Stimulated activated CD4-positive, alpha-beta T cell treated with anti-CD3 and anti-CD28 coated beads, Interleukin-4, amount 100 ng/mL, for 1 hour (primary cell): ENCODE measurements at places on chromosomes 1 and 21.
A peak's percentile ranks its signal among the peaks of the same experiment; 100 is the strongest.

- DNase-seq = no peak
Measured at GRCh38 chr1:102852613-102853012, 255.7 kb downstream of the COL11A1 start.

DNA sequence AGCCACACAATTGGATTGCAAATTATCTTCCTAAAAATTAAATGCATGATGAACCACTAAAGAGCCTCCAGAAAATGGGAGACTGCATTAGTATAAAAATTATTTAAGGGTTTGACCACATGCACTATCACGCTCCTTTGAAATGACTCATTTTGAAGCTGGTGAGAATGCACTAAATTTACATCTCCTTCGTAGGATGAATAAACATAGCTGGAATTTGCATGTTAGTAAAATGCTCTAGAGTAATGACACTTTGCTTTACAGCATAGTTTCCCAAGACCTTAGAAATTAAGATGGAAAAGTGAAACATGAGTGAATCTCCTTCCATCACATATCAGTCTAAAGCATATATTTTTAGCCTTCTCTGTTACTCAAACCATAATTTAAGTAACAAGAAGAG lies 2.4 kb downstream of the PLPPR4 start:
- no peak for DNase-seq

DNA sequence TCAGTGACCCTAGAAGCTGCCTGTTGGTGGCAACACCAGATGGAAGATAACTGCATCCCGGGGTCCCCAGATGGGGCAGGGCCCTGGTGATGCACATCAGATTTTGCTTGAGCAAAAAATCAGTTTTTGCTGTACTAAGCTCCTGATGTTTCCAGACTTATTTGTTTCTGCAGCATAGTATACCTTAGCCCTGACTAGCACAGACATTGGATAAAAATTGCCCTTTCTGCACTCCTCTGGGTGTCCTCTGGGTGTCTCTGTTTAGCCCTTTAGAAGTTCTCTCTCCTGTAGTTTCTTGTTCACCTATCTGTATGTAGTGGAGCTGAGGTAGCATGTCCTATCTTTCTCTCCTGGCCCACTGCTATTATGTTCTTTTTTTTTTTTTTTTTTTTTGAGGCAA lies 30.3 kb upstream of the PLA2G2C start:
- DNase-seq = no peak

DNA sequence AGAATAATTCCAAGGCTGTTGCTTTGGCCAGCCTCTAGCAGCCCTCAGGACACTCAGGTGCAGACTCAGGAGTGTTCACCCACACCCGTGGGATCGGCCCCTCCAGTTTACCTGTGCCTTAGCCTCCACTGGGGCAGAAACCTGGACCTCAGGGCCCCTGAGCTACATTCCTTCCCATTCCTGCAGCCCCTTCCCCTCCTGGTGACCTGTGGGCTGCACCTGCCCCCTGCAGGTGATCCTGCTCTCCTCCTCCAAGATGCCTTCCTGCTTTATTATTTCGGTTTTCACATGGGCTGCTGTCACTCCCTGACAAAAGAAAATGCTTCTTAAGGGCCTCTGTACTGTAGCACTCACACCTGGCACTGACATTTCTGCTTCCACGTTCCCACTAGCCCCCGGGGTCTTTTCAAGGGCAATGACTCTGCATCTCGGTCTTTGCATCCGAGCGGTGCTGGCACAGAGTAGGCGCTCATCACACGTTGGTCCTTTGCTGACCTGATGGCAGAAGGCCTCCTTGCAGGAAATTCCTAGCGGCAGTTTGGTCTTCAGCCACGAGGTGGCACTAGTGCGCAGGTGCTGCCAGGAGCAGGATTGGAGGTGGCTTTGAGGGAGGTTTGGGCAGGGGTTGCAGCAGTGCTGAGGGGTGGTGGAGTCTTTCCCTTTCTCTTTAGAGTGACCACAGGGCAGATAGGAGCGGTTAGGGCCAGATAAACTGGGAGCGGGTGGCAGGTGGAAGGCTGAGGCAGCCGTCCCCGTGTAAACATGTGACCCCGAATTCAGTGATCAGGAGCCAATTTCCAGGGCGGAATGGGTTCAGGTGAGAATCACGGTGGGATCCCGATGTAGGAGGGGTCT lies 25.3 kb upstream of the ETV3 start:
- peak; percentile 74 for DNase-seq

DNA sequence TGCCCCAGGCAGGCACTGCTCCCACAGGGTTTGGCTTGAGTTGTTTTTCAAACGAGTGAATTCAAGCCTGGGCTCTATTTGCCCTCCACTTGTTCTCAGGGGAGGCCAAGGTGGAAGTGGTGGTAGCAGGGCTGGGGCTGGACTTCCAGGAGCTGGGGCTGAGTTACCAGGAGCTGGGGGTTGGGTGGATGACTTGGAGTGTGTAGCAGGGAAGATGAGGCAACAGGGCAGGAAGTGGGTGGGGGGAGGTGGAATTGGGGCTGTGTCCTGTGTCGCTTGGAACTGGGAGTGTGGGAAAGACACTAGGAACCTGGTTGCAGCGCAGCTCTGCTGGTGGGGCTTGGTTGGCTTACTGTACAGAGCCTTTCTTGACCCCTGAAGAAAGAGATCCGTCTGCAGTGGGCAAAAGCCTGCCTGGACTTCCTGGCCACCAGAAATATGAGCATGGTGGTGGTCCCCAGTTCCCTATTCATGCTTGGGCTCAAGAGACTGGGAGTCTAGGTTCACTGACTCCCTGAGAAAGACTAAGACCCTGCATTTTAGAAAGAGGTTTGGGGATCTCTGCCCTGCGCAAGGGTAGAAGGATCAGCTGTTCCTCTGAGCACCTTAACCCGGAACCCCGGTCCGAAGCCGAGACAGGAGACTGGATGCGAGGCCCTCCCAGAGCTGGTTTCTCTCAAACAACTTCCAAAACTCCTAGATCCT lies 3.1 kb downstream of the TFAP2E start:
- no peak for DNase-seq

GRCh38 chr1:220356981-220357850 lies 85.0 kb upstream of the RAB3GAP2 start:
- no peak for DNase-seq

DNA sequence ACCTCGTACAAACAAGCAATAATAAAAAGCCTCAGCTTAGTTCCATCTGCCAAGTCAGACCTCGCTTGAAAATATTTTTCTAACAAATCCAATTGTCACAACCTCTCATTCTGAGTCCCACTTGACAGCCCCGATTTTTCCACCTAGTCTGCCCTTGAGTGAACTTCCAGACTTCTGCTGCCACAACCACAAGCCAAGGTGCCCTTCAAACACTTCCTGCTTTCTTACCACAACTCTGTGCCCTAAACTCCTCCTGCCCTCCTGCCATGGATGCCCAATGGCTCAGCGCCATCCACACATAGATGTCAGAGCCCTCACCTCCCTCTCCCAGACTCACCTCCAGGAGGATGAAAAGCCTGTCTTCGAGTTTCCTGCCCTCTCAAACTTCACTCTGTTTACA lies 3.9 kb downstream of the TMPRSS2 start:
- DNase-seq = no peak

- DNase-seq = no peak
Measured at GRCh38 chr1:23463286-23463685, 20.7 kb downstream of the ASAP3 start.

DNA sequence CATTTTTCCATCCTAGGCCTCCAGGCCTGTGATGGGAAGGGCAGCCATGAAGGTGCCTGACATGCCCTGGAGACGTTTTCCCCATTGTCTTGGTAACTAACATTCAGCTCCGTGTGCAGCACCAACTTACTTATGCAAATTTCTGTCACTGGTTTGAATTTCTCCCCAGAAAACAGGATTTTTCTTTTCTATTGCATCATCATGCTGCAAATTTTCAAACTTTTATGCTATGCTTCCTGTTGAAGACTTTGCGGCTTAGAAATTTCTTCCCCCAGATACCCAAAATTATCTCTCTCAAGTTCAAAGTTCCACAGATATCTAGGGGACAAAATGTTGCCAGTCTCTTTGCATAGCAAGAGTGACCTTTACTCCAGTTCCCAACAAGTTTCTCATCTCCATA lies 25.2 kb upstream of the SELE start:
- no peak for DNase-seq

DNA sequence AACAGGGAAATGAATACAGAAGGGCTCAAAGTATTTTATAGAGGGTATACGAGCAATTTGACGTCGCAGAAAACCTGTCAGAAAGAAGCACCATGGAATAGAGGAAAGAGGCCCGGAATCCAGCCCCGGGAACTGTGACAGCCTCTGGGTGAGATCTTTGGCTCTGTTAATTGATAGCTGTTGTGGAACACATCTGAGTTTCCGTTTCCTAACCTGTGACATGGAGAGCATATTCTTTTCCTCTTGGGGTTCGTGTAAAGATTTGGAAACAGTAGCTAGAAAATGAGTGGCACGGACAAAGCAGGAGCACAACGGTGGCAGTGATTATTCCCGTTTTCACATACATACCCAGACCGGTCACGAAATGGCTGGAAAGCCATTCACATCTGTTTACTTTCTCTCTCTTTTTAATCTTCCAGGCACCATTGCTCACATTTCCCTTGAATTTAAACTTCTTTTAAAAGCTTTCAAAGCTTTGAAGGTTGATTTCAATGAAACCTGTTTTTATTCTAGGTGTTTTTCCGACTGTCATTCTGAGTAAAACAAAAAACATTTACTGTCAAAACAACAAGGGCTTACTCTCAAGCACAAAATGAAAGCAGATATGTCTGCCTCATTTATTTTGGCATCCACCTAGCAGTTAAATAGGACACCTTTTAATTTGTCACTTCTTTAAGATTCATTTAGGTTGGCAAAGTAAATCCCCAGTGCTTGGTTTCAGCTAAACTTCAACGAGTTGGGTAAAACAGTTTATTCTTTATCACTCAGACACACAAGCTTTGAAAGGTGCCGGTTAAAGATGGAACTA lies 26.7 kb upstream of the C8B start:
- no peak for DNase-seq

DNA sequence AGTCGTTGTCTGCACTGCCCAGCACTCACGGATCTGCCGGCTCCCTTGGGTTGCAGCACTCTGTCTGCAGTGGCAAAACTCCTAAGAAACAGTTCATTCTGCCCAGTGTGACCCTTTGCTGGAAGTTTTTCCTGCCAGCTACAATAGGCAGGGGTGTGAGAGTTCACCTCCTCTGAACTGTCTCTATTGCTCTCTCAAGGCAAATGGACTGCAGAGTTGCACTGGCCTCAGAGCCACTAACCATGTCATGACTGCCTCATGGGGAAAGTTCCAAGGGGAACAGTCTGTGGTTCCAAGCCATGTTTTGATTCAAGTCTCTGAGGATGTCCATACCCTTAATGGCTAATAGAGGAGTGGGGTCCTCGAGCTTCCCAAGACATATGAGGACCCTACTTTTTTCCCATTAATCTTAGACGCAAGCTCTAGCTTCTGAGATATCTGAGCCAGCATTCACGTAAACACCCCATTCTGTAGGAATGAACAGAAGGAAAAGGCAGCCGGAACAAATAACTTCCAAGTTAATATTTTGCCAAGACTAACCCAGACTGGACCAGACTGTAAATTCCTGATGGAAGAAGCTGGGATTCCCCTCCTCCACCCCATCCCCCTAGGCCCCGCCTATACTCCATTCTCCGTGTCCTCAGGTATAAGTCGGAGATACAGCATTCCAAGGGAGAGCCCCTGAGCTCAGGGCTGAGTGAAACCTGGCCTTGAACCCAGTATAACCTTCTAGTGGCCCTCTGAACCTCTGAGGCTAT lies 93.8 kb upstream of the AKT3 start:
- no peak for DNase-seq

- no peak for DNase-seq
Measured at GRCh38 chr1:202638019-202638700, 72.1 kb downstream of the SYT2 start.

GRCh38 chr1:236269439-236269838 lies 12.3 kb downstream of the ERO1B start:
- DNase-seq = no peak

DNA sequence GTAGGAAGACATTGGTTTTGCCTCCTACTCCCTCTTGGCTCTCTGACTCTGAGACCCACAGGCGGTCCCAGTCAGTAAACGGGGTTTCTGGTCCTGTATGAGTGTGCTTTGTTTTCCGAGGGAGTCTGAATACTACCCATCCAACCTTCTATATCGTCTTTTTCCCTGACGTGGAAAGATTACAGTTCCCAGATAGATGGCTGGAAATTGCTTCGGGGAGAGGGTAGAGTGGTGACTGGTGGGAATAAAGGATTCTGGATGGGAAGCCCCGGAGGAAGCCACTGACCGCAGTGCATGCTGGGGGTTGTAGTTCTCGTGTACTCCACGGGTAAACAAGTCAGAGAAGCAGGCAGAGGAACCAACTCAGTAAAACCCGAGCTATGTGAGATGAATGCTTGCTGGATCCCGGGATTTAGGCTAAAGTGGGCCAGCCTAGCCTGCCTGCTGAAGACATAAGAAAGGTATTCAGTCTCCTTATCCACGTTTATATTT lies 66.2 kb upstream of the IRF2BP2 start:
- peak; percentile 62 for DNase-seq

DNA sequence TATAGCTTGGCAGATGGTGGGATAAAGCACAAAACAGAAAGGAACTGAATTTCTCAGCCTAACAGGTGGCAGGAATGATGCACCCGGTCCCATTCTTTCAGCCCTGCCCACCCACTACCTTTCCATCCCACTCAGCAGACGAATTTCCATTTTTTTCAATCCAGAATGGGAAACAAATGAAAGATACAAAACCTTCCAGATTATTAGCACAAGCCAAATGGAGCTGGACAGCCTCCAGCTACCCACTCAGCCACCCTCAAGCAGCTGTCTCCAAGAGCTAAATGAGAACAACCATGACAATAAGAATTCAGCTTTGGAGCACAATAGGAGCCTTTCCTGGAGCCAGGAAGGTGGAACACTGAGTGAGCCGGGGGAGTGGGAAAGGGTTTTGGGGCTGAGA lies 96.3 kb upstream of the ST6GALNAC5 start:
- no peak for DNase-seq

DNA sequence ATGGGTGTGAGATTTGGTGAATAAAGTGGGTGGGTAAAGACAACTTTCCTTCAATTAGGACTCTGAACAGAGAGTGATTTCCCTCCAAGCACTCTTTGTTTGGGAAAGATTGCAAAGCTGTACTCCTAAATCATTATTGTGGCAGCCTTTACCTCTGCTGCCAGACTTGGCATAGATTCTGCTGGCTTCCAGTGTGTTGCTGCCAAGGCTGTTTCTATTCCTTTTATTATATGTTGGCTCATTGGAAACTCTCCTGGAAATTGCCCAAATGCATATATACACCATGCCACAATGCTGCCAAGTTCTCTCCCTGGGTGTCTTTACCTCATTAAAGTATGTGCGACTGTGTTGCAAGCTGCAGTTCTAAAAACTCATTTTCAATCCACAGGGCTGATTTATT lies 668.0 kb downstream of the MRPL39 start:
- DNase-seq = no peak

- no peak for DNase-seq
Measured at GRCh38 chr21:17455451-17455850, 57.4 kb upstream of the CXADR start.

GRCh38 chr1:173415490-173415889 lies 61.6 kb upstream of the PRDX6 start:
- DNase-seq = no peak

DNA sequence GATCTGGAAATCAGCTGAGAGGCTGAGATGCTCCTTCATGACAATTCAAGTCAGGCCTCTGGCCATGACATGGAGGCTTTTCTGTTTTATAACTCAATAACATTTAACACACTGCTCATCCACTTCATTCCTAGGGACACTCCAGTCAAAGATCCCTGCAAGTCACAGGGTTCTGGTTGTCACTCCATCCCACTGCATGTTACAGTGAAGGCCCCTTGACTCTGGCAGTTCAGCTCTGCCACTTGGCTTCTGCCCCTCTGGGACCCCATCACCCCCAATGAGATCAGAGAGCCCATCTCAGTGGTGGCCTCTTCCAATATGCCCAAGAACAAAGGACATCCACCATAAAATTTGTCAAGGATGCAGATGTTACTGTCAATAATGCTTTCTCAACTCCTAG lies 10.0 kb upstream of the FAM110D start:
- no peak for DNase-seq
